ENCODE measurements at places on chromosomes 12 and 14.
A peak's percentile ranks its signal among the peaks of the same experiment; 100 is the strongest.

- DNase-seq, result no peak
These were observed 7.4 kb downstream of the RAN start for GRCh38 chr12:130879212-130879686.

GRCh38 chr12:46948936-46949545, 123.2 kb upstream of the SLC38A4 start:
- no peak for DNase-seq

- DNase-seq, result no peak
These were observed 321.0 kb upstream of the RTL1 start for GRCh38 chr14:101224356-101225156.

DNA sequence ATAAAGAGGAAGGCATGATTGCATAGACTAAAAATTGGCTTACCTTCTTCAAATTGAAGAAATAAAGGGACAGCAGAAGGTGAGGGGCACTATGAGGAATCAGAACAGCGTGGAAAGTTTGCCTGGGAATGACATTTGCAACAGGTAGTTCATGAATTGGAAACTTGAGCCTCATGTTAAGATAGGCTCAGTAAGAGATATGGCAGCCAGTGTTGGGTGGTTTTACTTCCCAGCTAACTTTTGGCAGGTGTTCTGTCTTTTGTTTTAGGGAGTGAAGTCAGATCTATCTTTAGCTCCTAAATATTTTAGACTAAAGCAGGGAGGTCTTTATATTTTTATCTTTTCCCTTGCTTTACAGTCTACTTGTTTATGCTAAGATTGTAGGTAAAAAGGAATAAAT, 122.4 kb downstream of the ANO6 start:
- DNase-seq, result no peak

DNA sequence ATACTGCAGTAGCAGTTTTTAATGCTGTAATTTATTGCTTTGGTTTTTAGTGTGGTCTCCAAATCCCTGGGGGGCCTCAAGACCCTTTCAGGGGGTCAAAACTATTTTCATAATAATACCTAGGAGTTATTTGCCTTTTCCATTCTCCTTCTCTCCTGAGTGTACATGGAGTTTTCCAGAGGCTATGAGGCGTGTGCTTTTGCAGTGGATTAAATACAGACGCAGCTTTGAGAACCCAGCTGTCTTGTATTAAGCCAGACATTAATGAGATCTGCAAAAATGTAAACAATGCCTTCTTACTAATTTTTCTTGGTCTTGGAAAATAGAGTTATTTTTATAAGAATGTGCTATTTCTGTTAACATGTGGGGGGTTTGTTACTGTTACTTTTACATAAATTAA, 68.6 kb downstream of the SLC25A47 start:
- no peak for DNase-seq

DNA sequence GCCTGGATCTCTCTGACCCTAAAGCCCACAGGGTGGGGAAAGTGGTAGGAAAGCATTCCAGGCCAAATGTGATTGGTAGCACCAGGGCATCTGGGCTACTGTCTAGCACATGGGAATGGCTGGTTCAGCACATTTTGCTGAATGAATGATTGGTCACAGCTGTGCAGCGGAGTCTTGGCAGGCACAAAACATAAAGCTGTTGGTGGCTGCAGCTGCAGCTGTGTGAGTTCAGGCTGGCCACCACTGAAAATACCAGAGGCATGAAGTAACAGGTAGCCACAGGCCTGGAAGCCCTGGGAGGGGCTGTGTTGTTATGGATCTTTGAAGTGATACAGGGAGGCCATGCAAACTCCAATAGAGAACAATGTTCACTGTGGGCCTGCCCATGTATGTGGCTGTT, 72.7 kb downstream of the MYRFL start:
- no peak for DNase-seq

- no peak for DNase-seq
These were observed 25.5 kb upstream of the KIF26A start for GRCh38 chr14:104112609-104113571.

GRCh38 chr12:3204143-3204542, 127.0 kb downstream of the TSPAN9 start:
- no peak for DNase-seq

DNA sequence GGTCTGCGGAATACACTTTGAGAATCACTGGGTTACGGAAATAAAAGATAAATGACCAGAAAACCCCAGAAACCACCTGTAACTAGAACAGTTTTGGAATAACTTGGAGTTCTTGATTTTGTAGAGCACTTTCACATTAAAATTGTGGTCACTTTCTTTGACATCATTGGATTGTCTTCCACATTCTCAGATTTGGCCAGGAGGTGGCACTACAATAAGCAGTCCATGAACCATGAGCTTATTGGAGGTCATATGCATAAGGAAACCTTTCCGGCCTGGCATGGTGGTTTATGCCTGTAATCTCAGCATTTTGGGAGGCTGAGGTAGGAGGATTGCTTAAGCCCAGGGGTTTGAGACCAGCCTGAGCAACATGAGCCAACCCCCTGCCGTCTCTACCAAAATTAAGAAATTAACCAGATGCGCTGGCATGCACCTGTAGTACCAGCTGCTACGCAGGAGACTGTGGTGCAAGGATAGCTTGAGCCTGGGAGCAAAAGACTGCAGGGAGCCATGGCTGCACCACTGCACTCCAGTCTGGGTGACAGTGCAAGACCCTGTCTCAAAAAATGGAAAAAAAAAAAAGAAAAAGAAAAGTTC, 107.7 kb upstream of the CAND1 start:
- peak; percentile 15 for DNase-seq

DNA sequence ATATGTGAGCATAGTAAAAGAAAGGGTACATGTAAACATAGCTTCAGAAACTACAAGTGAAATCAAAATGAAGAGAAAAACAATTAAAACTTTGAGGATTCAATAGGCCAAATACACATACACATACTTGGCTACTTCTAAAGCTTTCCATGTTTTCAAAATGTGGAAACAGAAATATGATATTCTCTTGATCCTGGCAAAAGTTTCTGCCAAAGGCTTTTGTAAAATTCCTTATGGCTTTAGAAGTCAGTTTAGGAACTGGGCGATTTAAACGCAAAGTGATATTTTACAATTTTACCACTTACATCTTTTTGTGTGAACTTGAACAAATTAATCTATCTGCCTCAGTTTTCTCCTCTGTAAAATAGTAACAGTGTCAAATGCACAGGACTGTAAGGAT, 756.4 kb downstream of the C12orf50 start:
- no peak for DNase-seq

DNA sequence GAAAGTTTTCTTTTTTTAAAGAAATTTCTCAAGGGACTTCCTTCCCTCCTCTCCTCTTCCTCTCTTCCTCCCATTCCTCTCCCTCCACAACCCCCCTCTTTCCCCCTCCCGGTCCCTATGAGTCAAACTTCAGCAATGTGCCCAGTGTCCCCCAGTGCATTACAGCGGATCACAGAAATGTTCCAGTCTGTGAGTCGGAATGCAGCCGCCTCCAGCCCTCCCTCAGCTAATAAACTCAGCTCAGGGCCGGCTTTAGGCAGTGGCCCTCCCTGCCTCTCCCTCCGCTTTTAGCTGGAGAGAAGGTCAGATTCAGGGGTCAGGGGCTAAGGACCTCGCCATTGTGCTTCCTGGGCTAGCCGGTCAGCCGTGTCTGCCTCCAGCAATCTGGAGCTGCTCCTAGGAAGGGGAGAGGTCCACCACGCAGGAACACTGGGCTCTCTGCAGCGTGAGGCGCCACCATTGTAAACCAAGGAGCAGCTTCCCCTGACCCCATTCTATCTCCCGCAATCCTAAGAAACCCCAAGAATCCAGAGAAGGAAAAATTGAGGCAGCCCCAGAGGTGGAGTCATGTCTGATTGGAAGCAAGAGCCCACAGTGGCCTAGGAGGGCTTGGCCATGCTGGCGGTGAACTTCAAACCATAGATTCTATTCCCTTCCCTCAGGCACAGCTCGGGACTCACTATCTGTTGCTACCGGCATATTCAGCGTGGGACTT, 1.1 kb upstream of the HDAC7 start:
- DNase-seq, result no peak

- DNase-seq, result no peak
These were observed 499 bp upstream of the GXYLT1 start for GRCh38 chr12:42145197-42145549.

- no peak for DNase-seq
These were observed 42.1 kb downstream of the SERPINA3 start for GRCh38 chr14:94654071-94654861.

GRCh38 chr14:102277874-102278630, 26.9 kb downstream of the MOK start:
- no peak for DNase-seq

- peak; percentile 97 for DNase-seq
These were observed at the start of gene LRRC23 for GRCh38 chr12:6904280-6905276. TSS of gene LRRC23 (plus strand) at chr12:6904822. CDS start at chr12:6905634, 812 bp downstream.

GRCh38 chr14:91402771-91403600, 14.6 kb downstream of the CCDC88C start:
- DNase-seq, result no peak

DNA sequence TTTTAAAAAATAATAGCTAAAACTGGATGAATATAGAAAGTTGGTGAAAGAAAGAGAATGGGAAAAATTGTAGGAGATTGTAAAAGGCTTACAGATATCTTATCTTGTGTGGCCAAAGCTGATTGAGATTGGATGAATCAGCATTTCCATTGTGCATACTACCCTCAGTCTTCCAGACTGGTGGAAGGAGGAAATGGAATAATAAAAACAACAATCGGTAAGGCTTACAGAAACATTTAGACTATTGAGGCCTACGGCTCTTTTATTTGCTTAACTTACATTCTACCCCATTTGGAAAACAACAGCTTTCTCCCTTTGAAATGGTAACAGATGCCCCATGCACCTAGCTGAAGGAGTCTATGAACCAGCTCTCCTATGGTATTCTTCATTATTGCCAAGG, 129.8 kb downstream of the PTPRB start:
- no peak for DNase-seq

GRCh38 chr12:85633491-85633890, 202.7 kb downstream of the RASSF9 start:
- DNase-seq, result no peak

- DNase-seq, result no peak
These were observed 10.3 kb upstream of the CACNB3 start for GRCh38 chr12:48807981-48808380.

- DNase-seq, result no peak
These were observed 29.2 kb downstream of the ERG28 start for GRCh38 chr14:75631453-75631831.

GRCh38 chr14:60171690-60172089, 6.5 kb upstream of the DHRS7 start:
- DNase-seq, result no peak

- DNase-seq, result no peak
These were observed 39.9 kb downstream of the FZD10 start for GRCh38 chr12:130202201-130202600.

- DNase-seq, result no peak
These were observed at the start of gene CLEC1B for GRCh38 chr12:9999016-9999415. TSS of gene CLEC1B (minus strand) at chr12:9999121. CDS start at chr12:9999100, 21 bp downstream.

DNA sequence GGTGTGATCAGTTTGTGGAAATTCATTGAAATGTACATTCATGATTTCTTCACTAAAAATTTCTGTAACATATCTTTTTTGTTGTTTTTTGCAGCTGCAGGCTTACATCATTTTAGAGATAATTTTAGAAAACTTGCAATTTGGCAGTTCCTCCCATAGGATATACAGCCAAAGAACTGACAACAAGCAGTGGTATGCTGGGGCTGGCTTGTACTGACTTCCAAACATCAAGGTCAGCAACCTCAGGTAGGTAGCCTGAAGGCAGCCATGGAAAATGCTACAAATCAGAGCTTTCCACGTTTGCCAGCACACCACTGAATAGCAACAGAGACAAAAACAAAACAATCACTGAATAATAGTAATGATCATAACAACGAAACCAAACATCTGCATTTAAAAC, 21.2 kb downstream of the TRIM9 start:
- no peak for DNase-seq

GRCh38 chr12:26727482-26728204, 105.4 kb downstream of the ITPR2 start:
- DNase-seq, result no peak

DNA sequence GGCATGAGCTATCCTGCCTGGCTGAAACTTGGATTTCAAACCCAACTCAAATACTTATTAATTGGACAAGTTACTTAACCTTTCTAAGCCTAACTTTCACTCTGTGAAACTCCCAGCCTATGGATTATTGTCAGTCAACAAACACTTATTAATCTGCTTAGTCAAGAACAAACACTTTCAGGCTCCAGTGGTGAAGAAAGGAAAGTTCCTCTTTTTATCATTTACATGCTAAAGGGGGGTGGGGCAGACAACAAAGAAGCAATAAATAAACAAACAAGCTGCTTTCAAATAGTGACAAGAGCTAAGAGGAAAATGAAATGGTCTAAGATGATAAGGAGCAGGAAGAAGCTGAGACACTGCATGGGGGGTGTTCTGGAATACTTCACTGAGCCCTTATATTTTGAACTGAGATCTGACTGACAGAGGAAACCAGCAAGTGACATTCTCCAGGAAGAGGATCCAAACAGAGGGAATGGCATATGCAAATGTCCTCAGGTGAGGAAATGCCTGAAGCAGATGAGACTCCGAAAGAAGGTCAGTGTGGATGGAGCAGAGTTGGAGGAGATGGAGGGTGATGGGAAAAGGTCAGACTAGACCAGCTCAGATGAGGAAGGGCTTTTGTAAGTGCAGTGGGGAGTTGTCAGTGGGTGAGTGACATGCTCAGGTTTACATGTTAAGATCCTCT, 259.6 kb downstream of the ITPR2 start:
- no peak for DNase-seq

- DNase-seq, result no peak
These were observed 121.7 kb upstream of the NOVA1 start for GRCh38 chr14:26719514-26719913.

DNA sequence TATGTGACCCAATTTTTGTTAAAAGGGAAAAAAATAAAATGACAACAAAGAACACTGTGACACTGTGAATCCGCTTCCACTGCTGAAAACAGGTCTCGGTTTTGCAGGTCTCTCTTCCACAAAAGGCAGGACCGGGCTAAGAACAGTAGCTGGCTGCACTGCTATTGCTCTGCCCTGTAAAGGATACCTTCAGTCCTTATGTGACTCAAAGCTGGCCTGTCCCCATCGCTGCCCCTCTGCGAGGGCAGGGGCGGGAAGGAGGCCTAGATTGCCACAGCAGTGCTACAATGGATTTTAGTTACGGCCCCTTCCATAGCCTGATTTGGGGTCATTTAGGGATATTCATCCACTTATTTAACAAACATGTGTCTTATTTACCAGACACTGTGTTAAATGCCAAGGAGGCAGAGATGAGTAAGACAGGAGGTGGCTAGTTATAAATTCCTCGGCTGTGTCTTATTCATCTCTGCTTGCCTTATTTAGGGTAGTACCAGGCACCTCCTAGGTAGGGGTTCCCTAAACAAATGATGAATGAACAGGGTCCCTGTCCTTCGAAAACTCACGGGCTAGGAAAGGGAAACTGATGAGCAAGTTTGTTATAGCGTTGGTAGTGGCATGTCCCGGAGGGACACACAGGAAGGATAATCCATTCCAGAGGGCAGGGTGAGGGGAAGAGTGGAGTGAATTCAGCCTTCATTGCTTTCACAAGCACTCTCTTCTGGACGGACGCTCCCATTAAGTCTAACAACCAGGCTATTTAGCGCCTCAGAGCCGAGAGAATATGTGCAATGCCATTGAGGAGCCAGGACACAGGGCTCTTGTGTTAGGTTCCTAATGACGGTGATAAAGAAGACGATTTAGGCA, 73.3 kb downstream of the EID3 start:
- no peak for DNase-seq
